Activated CD4-positive, alpha-beta T cell treated with anti-CD3 and anti-CD28 coated beads for 48 hours (primary cell): ENCODE measurements at places on chromosomes 1 and 21.

DNA sequence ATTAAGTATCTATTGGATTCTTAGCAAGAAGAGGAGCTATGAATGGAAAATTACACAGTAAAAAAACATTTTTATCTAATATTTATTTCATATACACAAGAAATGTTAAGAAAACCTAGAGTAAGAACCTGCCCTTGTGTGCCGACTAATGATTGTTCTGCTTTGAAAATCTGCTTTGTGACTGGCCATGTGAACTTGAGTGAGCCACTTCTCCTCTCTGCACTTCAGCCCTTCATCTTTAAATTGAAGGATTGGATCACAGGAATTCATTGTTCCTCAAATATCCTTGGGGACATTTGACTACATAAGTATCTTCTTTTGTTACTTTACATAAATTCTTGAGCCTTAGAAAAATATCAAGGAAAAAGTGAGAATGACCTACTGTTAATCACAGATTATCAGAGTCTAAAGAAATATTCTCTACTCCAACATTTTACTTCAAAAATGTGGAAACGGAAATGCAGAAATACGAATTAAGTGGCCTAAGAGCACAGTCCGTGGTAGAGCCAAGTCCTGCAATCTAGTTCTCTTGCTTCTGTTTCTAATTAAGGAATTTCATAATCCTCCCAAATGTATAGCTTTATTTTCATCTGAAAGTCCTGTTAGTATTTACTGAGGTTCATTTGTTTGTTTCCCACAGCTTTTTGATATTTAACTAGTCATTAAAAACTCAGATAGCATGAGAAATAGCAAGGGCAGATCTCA lies 46.3 kb upstream of the SAMSN1 start:
- no peak for DNase-seq

DNA sequence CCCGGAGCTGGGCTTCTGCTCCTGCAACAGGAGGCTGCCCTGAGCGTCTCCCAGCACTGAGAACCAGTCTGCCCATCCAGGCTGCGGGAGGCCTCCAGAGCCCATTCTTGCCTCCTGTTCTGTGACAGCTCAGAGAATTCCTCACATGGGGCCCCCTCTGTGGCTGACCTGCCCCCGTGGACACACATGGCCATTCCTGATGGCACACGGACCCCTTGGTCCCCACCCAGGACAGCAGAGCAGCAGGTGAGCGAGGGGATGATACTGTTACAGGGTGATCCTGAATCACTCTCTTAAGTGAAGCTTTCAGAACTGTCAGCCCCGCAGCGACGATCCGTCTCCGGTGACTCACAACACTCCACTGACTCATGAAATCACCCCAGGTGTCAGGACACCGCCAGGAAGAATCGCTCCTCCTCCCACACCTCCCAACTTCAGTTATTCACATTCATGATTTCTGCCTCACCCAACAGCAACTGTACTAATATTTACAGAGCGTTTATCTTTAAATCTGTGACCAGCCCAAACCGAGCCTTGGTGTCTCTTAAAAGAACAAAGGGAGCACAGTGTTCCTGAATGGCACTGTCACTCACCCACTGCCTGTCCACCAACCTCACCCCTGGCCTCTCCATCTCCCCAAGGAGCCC lies 22.5 kb downstream of the CHD5 start:
- DNase-seq, result peak; percentile 78

DNA sequence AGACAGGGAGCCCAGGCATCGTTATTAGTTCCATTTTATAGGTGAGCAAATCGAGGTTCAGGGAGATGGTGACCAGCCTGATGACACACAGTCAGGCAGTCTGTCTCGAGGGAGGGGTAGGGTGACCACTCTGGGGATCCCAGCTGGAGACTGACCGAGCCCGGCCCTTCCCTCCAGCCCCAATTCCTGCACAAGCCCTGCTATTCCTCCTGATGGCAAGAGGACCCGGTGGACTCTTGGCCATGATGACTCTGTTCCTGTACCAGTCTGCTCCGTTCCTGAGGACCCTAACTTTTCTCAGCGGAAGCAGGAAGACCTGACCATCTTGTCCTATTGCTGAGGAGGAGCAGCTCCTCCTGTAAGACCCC lies 391 bp downstream of the AGT start:
- no peak for DNase-seq

GRCh38 chr1:242524571-242525359 lies at the start of gene PLD5:
Gene PLD5 (minus strand): TSS chr1:242524697.
- no peak for DNase-seq

- DNase-seq, result no peak
Measured at GRCh38 chr21:43001316-43001715, 27.0 kb downstream of the PKNOX1 start.

- no peak for DNase-seq
Measured at GRCh38 chr1:155769257-155769656, 80.4 kb downstream of the DAP3 start.

GRCh38 chr1:154821083-154821482 lies 49.0 kb downstream of the KCNN3 start:
- DNase-seq, result no peak

- DNase-seq, result no peak
Measured at GRCh38 chr1:184116287-184116686, 64.8 kb downstream of the TSEN15 start.

DNA sequence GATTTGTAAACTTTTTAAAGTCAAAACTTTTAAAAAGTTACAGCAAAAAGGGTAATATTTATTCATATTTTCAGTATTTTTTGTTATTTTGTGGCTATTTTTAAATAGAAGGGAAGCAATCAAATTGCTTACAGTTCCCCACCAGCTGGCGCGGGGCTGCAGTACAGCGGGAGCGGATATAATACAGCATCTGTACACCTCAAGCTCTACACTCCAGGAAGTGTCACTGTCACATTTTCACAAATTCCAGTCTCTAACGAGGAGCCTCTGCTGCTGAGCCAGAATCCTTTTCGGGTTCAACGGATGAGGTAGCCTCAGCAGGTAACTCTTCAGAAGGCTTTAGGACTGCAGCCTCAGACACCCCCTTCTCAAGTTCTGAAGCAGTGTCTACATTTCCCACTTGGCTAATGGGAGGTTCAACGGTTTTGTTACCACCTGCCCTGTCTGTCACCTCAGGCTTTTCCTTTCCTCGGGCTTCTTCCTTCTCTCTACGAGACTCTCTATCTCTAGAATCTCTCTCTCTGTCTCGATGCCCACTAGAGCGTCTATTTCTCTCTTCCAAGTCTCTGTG lies 11.7 kb downstream of the SOD1 start:
- DNase-seq, result no peak

DNA sequence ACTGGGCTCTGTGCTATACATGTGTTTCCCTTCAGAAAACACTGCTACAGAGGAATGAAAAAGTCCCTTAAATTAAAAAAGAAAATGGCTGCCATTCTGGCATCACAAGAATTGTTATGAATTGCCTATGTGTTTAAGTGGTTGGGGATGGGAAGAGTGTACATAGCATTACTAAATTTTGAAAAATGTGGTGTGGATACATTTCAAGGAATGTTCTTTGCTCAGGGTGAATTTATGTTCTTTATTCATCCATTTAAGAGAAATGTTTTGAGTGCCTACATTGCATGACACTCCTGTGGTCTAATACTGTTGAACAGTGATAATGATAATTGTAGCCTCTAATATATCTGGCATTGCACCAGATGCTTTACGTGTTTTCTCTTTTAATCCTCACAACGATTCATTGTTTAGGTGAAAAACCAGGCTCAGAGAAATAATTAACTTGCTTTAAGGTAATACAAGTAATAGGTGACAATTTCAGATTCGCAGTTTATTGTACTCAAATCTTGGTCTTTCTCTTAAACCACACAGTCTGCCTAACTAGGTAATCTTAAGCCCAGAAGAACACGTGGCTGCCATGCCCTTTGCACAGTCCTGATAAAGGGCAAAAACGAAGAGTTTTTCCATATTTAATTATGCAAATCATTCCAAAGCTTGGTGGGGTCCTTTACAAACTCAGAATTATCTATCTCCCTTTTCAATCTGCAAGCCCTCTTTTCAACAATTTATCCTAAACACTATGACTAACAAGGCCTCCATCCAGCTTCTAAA lies 31.5 kb downstream of the DPT start:
- DNase-seq, result no peak

DNA sequence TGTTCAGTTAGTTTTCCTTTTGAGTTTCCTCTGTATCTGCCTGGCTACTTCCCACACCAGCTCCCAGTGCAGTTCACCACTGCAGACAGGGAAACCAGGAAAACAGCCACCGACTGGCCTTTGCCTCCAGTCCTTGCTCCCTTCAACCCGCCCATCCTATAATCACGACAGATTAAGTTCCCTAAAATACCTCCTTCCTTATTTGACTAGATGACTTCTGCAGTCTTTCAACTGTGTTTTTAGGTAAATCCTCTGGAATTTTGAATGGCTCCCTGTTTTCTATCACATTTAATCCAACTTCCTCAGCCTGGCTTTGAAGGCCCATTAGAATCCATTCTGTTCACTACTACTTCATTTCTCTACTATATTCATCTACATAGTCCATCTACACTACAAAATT lies 37.6 kb downstream of the BEND5 start:
- no peak for DNase-seq

DNA sequence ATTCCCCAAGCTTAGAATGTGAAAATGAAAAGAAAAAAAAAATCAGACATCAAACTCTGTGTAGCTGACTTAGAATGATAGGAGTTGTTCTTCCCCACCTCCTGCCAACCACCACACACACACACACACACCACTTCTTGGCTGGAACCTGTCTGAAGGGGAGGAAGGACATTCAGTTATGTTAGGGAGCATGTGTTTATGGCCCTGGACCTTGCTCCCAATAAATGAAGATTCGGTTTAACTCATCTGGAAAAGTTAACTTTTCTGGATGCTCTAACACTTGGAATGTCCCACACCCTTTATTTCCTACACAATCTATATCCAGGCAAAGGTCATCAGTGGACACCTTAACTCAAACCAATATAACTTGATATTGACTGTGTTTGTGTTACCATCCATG lies 112.4 kb downstream of the DAB1 start:
- DNase-seq, result no peak

GRCh38 chr1:42259059-42259738 lies 75.8 kb downstream of the FOXJ3 start:
- no peak for DNase-seq

GRCh38 chr1:196531737-196532524 lies 76.3 kb downstream of the KCNT2 start:
- DNase-seq, result no peak

DNA sequence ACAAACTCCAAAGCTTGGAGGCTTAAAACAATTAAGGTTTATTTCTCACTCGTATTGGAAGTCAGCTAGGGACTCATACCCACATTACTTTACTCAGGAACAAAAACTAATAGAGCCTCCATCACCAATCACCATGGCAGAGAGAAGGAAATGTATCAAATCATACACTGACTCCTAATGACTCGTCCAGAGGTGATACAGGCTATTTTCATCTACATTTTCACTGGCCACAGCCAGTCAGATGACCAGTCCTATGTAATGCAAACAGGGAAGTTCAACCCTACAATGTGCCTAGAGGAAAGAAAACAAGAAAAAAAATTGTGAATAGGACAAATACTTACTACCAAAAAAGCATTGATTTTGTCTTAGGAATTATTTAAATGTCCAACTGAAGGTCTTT lies 110.3 kb downstream of the SEC16B start:
- no peak for DNase-seq

DNA sequence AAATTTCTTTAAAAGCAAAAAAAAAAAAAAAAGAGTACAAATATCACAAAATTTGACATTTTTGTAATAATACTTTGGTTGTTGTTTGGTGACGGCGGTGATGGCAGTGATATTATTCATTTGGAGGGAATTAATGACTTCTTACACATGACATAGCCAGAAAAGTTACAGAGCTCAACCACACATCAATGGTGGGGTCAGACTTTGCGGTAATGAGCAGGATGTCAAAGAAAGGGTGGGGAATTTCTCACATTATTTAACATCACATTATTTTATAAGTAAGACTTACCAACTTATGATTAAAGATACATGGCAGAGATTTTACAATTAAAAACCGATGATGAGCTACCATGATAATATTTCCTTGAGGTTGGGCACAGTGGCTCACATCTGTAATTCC lies 248.2 kb downstream of the RERE start:
- no peak for DNase-seq

DNA sequence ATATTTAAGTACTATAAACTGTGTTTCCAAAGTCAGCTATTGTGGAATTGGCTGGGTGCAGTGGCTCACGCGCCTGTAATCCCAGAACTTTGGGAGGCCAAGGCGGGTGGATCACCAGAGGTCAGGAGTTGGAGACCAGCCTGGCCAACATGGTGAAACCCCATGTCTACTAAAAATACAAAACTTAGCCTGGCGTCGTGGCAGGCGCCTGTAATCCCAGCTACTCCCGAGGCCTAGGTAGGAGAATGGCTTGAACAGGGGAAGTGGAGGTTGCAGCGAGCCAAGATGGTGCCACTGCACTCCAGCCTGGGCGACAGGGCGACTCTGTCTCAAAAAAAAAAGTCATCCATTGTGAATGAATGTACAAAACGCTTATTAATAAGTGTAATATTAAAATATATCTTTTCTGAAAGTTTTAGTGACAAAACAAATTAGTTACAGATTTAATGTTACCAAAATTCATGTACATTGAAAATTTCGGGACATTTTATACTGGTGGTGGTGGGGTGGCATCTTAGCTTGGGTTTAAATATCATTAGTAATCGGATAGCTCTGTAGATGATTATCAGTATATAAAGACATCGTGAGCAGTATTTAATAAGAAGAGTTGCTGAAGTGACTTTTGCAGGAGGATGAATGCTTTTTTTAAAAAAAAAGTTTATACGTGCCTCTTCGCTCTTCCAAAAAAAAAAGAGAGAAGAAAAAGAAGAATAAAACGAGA lies 503 bp upstream of the SRSF11 start:
- DNase-seq, result no peak

GRCh38 chr1:41649396-41650027 lies 165.0 kb upstream of the EDN2 start:
- DNase-seq, result no peak

GRCh38 chr1:234649432-234650081 lies 39.6 kb upstream of the IRF2BP2 start:
- DNase-seq, result no peak

- DNase-seq, result no peak
Measured at GRCh38 chr1:27519331-27520258, 29.6 kb upstream of the WASF2 start.

DNA sequence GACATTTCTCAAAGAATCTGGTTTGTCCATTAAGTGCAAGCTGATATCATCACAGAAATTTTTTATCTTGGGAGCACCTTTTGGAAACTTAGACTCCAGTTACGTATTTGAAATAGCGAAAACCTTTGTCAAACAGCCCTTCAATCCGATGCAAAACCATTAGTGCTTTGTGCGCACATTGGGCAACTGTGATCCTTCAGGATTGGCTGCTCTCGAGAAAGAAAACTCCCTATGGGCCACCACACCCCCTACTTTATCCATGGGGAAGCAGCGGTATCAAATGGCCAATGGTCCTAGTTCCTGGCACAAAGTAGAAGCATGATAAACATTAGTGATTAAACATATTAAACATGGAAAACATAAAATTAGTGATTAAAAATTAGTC lies 16.0 kb upstream of the CD55 start:
- DNase-seq, result no peak
